ENCODE measurements at places on chromosomes 6 and 20. TPM values are rescaled to one million over a fixed set of nuclear protein-coding genes. Genes with fewer than 3 reads are reported as not detected.

The TRIM40 gene
- not detected for total RNA-seq

The IL17A gene
- total RNA-seq, result not detected

The OR12D3 gene
- not detected for total RNA-seq

The TOX2 gene
- 0.18 TPM for total RNA-seq

The GMPR gene
- total RNA-seq, result not detected

The TPD52L1 gene
- 248 TPM for total RNA-seq

DNA sequence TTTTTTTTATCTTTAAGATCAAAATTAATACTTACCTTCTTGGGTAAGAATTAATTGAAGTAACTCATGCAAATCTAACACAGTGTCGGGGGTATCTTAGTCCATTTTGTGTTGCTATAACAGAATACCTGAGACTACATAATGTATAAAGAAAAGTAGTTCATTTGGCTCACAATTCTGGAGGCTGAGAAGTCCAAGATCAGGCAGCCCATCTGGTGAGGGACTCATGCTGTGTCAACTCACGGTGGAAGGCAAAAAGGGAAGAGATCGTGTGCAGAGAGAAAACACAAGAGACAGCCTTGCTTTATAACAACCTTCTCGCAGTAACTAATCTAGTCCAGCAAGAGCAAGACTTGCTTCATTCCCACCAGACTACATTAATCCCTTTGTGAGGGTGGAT is 92.9 kb upstream of the VSTM2L start:
- no peak for DNase-seq

GRCh38 chr6:111185954-111186353 is 98.7 kb downstream of the SLC16A10 start:
- DNase-seq, result no peak

GRCh38 chr6:170250455-170250854 is 40.4 kb downstream of the DLL1 start:
- DNase-seq, result no peak

Data from G401 (cell line).